ENCODE measurements at places on chromosomes 6 and 20.
A peak's percentile ranks its signal among the peaks of the same experiment; 100 is the strongest.

GRCh38 chr6:28871335-28872156, 52.2 kb downstream of the TRIM27 start:
- no peak for DNase-seq

GRCh38 chr20:17541596-17541995, 10.4 kb upstream of the BFSP1 start:
- no peak for DNase-seq

GRCh38 chr20:60897976-60898375, 354.1 kb upstream of the CDH4 start:
- no peak for DNase-seq

DNA sequence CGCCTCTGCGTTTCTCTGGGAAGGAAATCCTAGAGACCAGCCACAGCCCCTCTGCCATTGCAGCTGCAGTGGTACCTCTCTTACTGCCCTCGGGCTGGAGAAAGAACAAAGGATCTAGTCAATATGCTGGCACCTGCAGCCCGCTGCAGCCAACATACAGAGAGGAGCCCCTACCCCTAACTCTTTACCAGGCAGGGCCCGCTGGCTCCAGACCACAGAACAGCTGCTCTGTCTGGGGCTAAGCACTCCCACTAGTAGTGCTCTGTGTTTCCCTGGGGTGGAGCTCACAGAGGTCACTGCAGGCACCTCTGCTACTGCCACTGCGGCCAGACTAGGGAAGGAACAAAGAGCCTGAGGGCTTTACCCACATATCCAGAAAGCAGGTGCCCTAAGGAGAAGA, 93.8 kb upstream of the IMPG1 start:
- DNase-seq, result no peak

DNA sequence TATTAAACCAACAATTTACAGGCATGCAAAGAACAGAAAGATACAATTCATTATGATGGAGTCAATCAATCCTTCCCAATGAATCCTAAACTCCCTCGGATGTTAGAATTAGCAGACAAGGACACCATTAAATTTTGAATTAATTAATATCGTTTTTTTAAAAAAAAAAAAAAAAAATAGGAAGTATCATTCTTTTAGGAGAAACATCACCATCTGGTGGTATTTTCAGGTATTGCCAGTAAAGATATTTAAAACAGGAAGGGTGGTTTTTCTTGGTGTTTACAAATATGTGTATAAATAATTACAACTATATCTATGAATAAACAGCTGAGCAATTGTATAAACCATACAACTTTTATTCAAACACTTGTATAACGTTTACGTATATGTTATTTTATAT, 564.4 kb downstream of the HAO1 start:
- no peak for DNase-seq

GRCh38 chr20:58665606-58666005, 14.5 kb downstream of the STX16 start:
- DNase-seq, result no peak

DNA sequence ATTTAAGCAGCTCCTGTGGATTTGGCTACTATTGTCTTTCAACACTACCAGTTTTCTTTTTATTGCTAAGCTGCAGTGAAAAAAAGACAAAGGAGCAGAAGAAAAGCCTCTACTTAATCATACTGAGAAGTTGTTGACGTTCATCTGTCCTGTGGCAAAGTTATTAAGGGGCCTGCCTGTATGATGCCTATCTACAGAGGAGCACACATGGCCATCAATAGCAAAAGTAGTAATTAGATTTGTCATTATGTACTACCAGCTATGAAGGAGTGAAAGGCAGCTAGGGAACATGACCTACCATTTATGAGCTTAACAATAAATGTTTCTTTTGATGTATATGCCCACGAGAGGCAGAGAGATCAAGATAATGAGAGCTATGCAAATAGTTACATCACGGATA, 620.9 kb downstream of the PHF3 start:
- no peak for DNase-seq

- no peak for DNase-seq
These were observed 529.6 kb downstream of the ADGRB3 start for GRCh38 chr6:69164564-69165229.

DNA sequence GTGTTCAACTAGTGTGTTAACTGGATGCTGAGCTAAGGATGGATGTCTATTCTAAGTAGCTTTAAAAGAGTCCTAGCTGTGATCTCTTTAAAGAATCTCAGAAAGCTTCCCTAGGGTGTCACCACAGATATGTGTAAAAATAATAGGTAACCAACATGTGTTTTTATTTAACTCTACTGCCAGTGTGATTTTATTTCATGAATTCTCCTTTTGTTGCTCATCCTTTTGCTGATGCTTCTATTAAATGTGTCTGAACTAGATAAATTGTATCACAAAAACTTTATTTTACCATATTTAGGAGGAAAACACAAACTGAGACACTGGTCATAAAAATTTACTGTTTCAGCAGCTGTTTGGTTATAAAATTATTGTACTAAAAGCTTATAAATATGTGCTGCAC, 809.4 kb upstream of the CITED2 start:
- no peak for DNase-seq

- no peak for DNase-seq
These were observed 313.3 kb downstream of the RNGTT start for GRCh38 chr6:88650029-88650619.

DNA sequence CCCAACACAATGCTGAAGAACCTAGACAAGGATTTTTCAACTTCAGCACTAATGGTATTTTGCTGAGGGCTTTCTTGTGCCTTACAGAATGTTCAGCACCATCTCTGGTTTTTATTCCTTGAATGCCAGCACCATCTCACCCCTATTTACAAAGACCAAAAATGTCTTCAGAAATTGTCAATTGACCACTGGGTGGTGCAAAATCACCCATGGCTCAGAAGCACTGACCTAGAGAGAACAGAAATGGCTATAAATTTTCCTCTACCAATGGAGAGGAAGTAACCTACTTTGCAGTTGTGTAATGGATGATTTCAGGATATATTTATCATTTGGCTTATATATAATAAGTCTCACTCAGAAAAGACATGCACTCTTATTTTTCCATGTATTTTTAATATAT, 431.0 kb upstream of the IRAK1BP1 start:
- no peak for DNase-seq

DNA sequence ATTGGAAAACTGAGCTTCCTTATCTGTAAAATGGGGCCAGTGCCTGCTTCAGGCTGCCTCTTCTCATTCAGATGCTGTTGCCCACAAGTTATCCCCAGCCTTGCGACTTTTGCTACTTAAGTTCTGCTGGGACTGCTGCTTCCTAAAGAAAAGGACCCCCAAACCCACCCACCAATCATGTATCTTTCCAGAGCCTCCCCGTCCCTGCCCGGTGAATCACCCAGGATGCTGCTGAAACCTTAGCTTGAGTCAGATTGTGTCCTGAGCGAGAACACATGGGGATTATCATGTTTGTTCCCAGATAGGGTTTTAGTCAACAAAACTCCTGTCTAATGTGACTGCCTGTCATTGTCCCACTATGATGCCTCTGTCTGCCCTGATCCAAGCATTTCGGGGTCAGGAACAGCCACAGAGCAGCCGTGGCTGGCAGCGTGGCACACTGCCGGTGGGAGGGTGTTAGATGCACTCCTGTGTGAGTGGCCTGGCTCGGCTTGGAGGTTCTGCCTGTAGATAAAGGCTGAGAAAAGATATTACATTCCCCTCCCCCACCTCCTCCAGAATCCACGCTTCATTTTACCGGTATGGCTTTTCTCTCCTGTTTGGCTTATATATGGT, 79.9 kb downstream of the TOX2 start:
- DNase-seq, result no peak

- no peak for DNase-seq
These were observed 680.4 kb upstream of the MAP3K7 start for GRCh38 chr6:91267246-91267645.

DNA sequence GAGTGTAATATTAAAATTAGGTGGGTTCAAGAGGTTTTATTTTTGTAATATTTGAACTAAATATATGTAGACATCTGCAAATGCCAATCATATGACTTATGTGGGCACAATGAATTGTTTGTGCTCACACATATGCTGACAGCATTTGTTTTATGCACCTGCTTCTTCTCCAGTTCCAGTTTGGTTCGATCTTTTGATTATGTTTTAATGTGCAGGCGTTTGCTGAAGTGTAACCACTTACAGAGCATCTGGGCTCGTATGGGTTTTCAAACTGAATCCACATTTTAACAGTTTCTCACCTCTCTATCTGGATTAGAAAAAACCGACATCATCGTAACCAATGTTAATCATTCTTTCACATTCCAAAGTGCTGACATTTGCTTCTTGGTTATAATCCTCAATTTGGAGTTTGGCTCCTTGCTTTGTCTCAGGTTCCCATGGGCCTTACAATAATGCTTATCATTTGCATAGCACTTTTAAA, 129.1 kb upstream of the SPACA1 start:
- DNase-seq, result no peak

DNA sequence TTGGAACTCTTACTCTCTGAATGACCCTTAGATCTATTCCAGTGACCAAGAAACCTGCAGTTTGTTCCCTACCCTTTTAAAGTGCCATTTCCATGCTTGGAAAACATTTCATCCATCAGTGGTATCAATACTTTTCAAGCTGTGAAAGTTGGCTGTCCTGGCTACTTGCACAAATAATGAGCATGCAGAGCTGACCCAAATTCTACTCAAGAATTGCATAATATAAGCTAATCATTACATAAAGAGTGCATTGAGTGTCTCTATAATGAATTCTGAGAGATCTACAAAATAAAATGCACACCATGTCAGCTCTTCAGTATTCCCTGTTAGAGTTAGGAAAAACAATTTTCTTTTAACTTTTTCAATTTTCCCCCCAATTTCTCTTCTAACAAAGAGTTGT, 181.3 kb upstream of the HS3ST5 start:
- DNase-seq, result no peak

GRCh38 chr6:9250852-9251251, 815.5 kb upstream of the SLC35B3 start:
- DNase-seq, result no peak

- no peak for DNase-seq
These were observed 5.6 kb downstream of the PLCG1 start for GRCh38 chr20:41142919-41143318.

DNA sequence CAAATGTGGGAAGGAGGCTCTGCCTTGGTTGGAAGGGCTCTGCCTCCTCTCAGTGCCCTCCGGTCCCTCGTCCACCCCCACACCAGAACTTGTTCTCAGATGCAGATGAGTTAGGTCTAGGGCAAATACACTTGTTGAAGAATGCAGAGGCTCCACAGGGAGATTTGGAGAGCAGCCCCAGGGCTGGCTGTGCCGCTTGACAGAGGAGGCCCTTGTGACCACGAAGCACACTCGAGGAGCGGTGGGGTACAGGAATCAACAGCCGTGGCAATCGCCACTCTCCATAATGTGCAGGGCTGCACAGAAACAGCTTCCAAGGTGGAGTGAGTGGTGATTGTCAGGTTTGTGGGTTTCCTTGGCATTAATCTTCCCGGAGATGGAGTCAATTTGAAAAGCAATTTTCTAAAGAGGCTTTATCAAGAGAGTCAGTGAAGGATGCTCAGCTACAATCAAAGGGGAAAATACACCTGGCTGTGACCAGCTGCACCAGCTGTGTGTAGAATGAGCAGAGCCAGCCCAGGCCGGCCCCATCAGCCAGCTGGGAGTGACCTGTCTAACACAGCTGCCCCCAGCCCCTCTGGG, 59.5 kb downstream of the BFSP1 start:
- DNase-seq, result no peak

- no peak for DNase-seq
These were observed 31.1 kb downstream of the ADGRF4 start for GRCh38 chr6:47729457-47729856.

GRCh38 chr6:33865478-33866077, 61.8 kb upstream of the MLN start:
- no peak for DNase-seq

DNA sequence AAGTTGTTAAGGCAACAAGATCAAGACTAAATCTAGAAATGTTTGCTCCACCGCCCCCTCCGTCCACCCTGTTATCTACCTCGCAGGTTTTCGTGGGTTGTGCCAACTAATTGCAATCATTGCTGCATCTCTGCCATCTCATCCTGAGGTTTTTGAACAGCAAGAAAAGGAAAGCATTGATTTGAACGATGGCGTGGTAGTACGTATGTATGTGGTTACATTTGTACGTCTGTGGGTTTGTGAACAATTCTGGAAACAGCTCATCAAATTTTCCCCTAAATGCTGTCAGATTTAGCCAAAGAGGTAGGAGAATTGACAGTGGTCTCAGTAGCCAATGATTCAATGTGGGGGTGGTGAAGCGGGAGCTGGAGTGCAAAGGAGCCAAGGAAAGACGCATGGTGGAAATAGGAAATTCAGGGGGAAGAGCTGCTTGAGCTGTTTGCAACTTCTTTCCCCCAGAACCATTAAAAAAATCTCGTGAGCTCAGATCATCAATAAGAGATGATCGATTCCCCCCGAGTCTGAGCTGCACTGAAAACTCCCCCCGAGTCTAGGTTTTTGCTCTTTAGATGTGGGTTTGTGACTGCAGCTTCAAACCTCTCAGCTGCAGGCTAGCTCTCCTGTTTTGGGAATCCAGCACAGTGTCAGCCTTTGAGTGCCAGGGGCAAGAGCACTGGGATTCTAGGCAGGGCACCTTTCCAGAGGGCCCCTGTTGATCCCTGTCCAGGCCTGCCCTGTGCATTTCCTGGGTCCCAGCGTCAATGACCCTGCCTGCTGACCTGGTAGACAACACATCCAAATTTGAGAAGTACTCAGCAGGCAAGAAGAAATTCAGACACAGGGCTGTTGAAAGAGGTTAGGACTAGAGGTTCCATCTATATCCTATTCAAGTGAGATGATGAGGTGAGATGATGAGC, 72.6 kb upstream of the LY86 start:
- peak; percentile 61 for DNase-seq

DNA sequence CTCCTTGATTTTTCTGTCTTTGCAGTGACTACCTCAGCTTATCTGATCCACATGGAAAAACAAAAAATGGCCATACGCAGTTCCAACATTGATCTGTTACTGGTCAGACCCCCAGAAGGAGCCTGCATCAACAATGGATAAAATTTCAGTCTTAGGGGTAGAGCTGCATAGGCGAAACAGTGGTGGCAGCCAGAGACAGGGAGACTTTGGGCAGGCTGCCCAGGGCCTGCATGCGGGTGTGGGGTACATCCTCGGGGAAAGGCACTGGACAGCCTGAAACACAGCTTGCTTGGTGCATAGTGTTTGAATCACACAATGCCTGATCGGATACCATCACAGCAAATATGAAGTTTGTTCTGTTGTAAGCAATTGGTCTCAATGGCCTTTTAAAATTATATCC, 847.8 kb downstream of the QKI start:
- DNase-seq, result no peak

DNA sequence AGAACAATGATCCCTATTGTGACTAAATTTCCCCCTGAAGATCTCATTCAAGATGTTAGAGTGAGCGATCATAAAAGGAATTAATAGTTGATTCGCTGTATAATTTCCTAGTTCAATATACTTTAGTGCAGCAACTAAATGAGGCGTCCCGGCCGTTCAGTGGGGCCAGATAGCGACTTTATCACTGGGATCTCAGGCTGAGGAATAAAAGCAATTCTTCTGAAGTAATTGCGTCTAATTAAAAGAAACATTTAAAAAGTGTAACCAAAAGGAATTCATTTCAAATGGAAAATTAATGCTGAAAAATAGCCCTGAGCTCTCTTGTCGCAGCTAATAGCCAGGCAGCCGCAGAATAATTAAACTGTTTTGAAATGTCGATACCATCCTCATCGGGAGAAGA, 82.2 kb upstream of the TOP1 start:
- DNase-seq, result no peak

- no peak for DNase-seq
These were observed 10.5 kb upstream of the TAB2 start for GRCh38 chr6:149306967-149307366.

- DNase-seq, result no peak
These were observed 67.1 kb upstream of the SLC2A12 start for GRCh38 chr6:134119486-134119885.
